ENCODE measurements at places on chromosomes 1 and 21. TPM values are rescaled to one million over a fixed set of nuclear protein-coding genes. Genes with fewer than 3 reads are reported as not detected.

DNA sequence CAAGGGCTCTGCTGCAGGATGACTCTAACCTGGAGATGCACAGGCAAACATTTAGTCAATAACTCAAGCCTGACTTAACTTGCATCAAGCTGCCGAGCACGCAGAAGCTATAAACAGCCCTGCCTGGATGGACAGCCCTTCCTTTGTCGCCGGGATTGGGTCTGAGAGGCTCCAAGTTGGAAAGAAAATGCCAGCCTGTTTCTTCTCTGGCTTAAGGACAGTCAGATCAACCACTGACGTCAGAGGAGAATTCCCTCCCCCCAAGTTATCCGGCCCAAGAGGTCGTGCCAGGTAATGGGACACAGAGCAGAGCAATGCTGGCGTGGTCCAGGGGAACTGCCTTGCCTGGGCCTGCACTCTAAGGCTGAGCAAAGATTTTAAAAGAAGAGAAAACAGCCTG, 27.1 kb upstream of the LRRC38 start:
- DNase-seq, result no peak

DNA sequence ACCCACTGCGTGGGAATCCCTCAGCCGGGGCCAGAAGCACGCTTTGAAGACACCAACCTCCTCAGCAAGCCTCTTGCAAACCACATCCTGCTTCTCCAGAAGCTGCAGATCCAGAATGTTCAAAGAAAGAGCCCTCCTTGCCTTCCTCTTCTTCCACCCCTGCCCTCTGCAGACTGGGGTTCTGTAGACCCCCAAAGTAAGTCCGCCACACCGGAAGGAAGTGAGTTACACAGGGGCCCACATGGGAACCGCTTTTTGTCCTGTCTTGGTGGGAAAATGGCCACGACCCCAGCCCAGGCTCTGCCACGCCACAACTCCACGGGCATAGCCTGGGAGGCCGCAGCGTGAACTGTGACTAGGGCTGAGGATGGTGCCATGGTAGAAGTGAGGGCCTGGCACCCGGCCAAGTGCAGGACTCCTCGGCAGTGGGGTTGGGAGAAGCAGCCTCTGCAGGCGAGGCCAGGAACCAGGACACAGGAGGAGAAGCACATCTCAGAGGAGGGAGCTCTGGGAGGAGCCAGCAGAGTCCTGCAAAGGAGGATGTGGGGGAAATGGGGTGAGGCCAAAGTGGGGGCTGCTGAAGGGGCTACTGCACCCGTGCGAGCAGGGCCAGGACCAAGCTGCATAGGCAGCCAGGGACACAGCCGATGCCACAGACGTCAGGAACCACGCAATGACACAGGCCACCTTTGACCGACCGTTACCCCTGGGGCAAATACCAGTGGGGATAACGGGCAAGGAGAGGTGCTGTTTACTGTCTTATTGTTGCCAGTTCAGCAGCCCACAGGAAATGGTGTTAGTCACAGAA, 30.9 kb downstream of the PDE9A start:
- no peak for DNase-seq

DNA sequence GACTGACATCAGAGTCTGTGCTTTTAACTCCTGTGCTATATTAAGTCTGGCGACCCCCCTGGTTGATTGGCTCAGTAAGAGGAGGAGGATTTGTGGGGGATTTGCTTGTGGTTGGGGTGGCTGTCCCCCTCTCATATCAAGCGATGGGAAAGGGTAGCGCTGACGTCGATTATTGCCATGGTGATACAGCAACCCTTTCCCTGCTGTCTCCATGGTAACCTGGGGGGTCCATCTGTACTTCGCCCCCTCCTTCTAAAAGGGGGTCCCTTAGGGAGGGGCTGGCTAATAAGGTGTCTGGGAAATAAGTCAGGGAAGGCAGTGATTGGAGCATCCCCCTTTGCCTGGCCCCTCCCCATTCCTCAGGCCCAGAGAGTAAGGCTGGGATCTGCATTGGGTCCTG, 4.7 kb downstream of the FAM229A start:
- DNase-seq, result no peak

DNA sequence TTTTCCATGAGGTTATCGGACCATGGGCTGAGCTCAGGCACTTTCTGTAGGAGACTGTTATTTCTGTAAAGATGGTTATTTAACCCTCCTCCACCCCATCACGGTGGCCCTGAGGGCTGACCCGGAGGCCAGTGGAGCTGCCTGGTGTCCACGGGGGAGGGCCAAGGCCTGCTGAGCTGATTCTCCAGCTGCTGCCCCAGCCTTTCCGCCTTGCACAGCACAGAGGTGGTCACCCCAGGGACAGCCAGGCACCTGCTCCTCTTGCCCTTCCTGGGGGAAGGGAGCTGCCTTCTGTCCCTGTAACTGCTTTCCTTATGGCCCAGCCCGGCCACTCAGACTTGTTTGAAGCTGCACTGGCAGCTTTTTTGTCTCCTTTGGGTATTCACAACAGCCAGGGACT, 2.6 kb upstream of the CCDC28B start:
- DNase-seq, result no peak

Gene BACE2
- 13.9 TPM for total RNA-seq

Gene GSTM1
- total RNA-seq, result 18.0 TPM

GRCh38 chr21:37060296-37060695, 12.6 kb downstream of the PIGP start:
- peak; percentile 97 for DNase-seq

Gene TNFRSF18
- total RNA-seq, result not detected

Gene PCAT6
- total RNA-seq, result 3.1 TPM

DNA sequence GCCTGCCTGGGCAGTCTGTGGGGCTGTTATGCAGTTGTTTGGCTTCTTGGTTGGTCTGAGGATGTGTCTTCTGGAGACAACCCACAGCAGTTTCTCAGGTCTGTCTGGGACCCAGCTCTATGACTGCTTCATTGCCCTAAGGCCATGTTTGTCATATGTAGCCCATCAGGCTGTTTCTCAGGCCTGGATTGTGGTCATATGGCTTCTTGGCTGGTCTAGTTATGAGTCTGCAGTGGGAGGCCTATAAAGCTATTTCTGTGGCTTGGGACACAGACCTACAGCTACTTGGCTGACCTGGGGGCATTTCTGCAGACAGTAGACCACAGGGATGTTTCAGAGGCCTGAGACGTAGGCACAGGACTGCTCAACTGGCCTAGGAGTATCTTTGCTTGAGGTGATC, 41.5 kb downstream of the CHIA start:
- no peak for DNase-seq

Gene PLA2G2D
- total RNA-seq, result not detected

- DNase-seq, result no peak
Observed at GRCh38 chr1:114554577-114554976, 26.8 kb downstream of the BCAS2 start.

Gene CCDC24
- total RNA-seq, result 7.9 TPM

GRCh38 chr1:17559615-17560419, 20.3 kb downstream of the ARHGEF10L start:
- no peak for DNase-seq

DNA sequence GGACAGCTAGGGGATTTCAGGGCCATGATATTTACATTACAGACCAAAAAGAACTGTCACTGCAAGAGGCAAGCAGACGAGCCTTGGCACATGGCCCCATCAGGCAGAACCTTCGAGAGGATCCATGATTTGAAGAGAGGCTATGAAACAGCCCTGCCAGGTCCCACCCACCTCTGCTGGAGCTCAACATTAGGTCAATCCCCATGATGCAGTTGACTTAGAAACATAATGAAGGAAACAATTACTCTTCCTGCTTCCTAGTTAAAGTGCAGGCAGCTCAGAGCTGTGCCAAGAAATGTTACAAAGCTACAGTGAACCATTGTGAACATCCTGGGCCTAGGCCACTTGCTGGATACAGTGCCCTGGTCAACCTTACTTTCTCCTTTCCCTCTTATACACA, 41.7 kb upstream of the PTCH2 start:
- DNase-seq, result no peak

DNA sequence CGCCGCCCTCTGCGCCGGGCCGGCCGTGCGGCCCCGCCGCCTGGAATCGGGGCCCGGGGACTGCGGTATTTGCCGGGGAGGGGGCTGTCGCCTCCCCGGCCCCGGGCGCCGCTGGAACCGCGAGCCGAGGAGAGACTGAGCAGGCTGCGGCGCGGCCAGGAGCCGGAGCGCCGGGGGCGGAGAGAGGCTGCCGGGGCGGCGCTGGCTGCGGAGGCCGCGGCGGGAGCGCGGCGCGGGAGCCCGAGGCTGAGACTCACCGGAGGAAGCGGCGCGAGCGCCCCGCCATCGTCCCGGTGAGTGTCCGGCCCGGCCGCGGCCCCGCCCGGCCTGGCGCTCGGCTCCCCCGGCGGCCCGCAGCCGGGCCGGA, 746 bp downstream of the DYRK1A start:
- no peak for DNase-seq

DNA sequence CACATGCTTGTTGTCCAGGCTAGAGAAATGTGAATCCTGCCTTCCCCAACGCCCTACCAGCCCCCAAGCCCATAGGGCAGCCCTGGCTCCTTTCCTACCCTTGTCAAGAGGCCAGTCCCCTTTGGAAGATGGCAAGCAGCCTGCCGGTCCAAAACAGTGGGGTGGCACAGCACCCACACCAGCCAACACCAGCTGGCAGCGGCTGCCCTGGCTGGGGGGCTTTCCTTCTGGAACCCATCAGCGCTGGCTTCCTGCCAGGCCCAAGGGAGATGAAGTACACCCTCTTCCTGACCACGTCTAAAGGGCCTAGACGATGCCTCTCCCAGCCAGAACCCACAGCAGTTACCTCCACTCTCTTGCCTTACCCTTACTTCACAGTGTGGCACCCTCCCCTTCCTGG, 24.2 kb downstream of the KCNN3 start:
- no peak for DNase-seq

Gene TFF1
- total RNA-seq, result not detected

Gene MSH4
- not detected for total RNA-seq

GRCh38 chr1:231553320-231553719, 24.9 kb downstream of the TSNAX start:
- no peak for DNase-seq

- no peak for DNase-seq
Observed at GRCh38 chr1:53270873-53271272, 32.6 kb upstream of the MAGOH start.

GRCh38 chr1:58816747-58817221, 32.9 kb upstream of the JUN start:
- no peak for DNase-seq

- DNase-seq, result peak; percentile 90
Observed at GRCh38 chr1:85406887-85407533, 57.9 kb downstream of the DDAH1 start.

DNA sequence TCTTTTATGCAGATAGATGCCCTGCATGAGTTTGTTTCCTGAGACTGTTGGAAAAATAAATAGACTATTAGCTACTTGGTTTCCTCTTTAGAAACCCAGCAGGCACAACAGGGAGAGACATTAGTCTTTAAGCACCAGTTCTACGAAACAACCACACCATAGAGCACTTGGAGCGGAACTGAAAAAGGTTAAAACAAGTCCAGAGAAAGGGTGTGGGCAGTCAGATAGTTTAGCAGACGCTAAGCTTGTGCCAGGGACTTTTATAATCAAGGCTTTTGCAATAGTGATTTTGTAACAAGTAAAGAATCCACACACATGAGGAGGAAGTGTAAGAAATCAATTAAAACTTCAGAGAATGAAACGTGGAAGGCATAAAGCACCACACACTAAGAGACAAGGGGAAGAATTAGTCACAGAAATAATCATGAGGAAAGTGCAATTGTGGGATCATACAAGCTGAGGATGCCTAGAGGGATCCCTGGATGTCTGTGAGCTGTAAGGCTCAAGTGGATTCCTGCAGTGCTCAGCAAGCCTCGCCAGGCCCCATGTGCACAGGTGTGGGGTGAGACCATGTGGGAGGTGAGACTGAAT, 37.8 kb upstream of the TLR5 start:
- no peak for DNase-seq

DNA sequence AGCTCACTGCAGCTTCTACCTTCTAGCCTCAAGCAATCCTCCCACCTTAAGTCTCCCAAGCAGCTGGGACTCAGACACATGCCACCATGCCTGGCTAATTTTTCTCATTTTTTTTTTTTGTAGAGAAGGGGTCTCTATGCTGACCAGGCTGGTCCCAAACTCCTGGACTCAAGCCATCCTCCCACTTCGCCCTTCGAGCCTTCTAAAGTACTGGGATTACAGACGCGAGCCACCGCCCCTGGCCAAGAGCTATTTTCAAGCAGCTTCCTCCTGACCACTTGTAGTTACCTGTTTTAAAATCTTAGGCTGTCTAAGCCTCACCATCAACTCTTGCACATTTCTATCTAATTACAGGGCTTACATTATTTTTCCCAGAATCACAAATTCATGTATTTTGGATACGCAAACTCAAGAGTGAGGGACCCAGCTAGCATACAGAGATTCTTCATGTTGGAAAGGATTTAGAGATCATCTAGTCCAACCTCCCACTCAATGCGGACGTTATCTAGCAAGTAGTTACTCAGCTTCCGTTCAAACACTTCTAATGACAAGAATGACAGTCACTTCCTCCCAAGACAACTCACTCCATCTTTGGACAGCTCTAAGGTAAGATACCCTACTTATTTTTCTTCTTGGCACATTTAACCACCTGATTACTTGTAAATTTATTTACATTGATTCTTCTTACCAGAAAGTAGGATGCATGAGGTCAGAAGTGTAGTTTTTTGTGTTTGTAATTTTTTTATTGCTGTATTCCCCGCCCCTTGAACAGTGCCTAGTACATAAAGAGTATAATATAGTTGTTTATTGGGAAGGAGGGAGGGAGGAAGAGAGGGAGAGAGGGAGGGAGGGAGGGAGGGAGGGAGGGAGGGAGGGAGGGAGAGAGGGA, 65.4 kb downstream of the LUZP1 start:
- no peak for DNase-seq

DNA sequence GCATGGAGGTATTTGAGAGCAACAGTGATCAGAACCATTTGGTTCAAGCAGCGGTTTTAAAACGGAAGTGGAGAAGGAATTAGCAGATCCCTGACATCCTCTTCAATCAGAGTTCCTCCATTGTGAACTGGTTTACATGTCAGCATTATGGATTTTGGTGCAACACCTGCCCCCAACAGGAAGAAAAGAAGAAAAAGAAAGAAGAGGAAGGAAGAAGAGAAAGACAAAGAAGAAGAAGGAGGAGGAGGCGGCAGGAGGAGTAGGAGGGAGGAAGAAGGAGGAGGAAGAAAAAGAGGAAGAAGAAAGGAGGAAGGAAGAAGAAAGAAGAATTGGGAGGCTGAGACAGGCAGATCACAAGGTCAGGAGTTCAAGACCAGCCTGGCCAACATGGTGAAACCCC, 17.4 kb downstream of the NDUFS5 start:
- DNase-seq, result no peak

GRCh38 chr1:219582865-219583264, 30.0 kb downstream of the ZC3H11B start:
- DNase-seq, result no peak

GRCh38 chr1:205927247-205927646, 16.0 kb downstream of the SLC26A9 start:
- DNase-seq, result no peak

GRCh38 chr1:241156231-241156965, 200.6 kb downstream of the RGS7 start:
- DNase-seq, result no peak

All from HFFc6 (cell line).